ENCODE measurements at places on chromosomes 11 and 22.

DNA sequence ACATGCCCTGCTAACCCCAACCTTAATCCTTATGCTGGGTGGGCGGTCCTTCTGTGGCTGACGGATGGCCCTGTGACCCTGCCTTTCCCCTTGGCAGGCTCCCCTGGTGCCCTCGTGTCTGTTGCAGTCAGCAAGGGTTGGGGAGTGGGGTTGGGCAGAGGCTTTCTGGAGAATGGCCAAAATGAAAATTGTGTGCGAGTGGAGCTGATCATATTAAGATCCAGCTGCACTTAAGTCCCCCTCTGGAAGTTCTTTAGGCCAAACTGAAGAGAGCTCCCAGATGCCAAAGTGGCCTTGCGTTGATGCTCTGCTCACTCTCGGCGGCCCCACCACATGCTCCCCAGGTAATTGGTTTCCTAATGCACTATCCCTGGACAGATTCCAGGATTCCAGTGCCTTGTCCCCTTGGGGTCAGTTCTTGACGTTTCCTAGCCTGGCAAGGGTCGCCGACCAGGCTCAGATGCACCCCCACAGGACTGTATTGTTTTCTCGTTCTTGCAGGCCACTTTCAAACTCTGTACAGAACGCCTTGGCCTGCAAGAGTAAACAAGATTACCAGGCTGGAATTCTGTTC, 16.4 kb upstream of the C11orf96 start:
- no peak for DNase-seq

- no peak for DNase-seq
These were observed 35.6 kb downstream of the MPPED1 start for GRCh38 chr22:43447380-43447779.

GRCh38 chr22:45270095-45271020, 14.4 kb upstream of the UPK3A start:
- no peak for DNase-seq

- no peak for DNase-seq
These were observed 194.0 kb downstream of the FAM181B start for GRCh38 chr11:82539669-82540068.

- DNase-seq, result no peak
These were observed 1148.9 kb upstream of the CNTN5 start for GRCh38 chr11:97871816-97872215.

DNA sequence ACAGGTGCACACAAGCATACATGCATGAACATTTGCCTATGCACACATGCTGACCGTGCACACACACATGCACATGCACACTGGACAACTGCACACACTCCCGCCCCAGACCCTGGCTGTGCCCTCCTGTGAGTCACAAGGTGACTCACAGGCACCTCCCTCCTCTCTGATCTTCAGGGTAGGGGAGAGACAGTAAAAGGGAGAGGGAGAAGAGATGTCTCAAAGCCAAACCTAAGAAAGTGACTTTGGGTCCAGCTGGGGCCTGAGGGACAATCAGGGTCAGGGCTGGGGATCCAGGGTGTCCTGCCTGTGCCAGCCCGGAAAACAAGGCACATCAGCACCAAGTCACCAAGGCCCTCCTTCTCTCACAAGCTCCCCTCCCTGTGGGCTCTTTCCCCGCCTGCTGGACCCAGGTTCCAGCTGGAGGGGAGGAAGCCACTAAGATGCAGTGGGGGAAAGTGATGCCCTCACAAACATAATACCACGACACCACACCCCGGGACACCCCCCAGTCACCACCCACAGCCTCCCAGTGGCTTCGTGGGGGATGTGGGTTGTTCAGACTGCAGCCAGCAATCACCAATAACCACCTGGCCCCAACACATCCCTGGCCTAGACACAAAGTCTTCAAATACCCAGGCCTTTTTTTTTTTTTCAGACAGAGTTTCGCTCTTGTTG, 39.3 kb downstream of the PDGFB start:
- peak; percentile 47 for DNase-seq

DNA sequence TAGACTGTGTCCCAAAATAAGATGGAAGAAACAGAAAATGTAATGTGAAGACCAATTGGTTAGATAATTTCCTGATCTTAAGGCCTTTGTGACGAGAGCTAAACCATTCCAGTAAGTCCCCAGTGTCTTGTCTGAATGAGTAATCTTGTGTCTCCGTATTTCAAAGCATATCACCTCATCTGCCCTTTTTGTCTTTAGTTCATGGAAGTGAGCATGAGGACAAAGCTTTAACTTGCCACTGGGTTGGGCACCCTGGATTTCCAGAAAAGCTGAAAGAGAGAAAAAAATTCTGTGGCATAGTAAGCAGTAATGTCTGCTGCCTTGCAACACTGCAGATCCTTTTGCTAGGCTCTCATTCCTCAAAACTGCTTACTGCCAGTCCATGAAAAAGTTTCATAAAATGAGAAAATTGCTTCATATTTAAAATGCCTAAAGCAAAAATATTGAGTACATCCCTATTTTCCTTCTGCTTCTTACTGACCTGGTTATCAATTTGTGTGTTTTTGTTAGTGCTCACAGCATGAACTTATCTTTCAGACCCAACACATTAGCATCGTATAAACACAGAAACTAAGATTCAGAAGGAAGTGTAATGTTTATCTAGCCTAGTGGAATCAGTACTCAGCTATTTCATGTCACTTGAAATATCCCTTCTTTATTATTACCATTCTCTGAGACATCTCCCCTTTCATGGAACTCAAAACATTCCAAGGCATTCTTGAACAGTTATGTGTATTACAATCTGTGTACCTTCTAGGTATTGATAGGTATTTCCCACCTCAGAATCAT, 5.3 kb downstream of the CASP12 start:
- no peak for DNase-seq

- no peak for DNase-seq
These were observed 1.2 kb downstream of the ACRV1 start for GRCh38 chr11:125679397-125679796.

All from activated CD4-positive, alpha-beta T cell treated with anti-CD3 and anti-CD28 coated beads, Interleukin-10, Interleukin-2, amounts not matched to agents 100 ng/mL and 50 ng/mL, durations not matched to agents 16 hours and 8 hours (primary cell).